ENCODE measurements at places on chromosomes 7 and 10.
A peak's percentile ranks its signal among the peaks of the same experiment; 100 is the strongest.

DNA sequence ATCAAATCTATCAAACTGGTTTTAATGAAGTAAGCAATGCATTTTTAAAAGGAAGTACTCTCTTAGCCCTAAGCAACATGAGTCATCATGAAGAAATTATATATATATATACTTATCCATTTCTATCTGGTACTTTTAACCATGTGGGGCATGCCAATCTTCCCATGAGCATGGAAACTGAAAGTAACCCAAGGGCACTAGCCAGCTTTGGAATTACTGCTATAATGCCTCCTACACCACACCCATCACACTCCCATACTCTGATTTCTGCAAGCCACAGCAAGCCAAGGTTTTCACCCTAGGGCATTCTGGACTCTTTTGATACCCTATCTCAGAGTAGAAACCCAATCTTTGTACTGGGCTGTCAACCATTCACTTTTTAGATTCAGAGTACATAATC lies 204.6 kb downstream of the IMMP2L start:
- peak; percentile 49 for DNase-seq

DNA sequence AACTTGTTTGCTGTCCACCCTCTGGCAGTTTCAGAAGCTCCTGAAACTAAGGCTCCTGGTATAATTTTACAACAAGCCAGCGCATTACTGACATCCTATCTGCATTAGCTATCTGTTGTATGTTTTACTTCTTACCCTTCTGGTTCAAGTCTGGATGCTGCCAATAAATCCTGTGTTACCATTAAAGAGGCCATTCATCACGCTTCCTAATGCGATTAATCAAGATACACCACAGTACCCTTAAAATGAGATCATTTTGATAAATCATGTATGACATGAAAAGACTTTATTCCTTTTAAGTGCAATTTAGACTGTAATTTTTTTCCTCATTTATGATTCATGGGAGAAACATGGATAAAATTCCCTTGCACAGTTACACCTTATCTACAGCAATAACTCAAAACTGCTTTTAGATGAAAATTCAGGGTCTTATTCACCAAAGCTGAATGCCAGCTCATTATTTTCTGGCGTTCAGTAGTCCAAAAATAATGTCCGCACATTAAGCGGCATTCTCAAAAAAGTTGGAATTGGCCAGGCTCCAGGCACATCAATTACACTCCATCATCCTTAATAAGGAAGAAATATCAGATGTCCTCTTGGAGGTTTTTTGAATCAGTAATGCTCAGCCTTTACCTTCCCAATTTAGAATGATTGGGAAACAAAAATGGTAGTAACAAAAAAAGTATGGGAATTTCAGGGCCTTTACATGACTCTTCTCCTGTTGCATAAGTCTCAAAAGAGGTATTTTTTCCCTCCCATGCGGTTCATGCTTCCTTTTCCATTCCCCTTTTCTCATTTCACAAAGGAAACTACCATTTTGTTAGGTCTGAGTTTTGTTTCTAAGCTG lies 878.5 kb downstream of the LRMDA start:
- no peak for DNase-seq

DNA sequence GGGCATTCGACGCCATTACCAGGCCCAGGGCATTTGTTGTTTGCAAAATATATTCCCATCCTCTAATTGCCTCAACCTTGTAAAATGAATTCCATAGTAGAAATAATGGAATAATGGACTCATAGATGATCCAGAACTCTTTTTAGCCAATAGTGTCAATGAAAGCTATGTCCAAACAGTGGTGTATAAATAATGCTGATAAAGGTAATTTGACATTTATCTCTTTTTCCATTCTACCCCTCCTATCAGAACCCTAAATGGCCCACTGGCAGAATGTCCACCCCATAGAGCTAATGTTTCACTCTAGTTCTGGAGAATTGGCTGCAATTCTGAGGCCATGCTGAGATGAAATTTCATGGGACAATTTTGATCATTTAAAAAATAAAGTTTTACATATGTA lies 76.4 kb upstream of the DLX6 start:
- DNase-seq: no peak

DNA sequence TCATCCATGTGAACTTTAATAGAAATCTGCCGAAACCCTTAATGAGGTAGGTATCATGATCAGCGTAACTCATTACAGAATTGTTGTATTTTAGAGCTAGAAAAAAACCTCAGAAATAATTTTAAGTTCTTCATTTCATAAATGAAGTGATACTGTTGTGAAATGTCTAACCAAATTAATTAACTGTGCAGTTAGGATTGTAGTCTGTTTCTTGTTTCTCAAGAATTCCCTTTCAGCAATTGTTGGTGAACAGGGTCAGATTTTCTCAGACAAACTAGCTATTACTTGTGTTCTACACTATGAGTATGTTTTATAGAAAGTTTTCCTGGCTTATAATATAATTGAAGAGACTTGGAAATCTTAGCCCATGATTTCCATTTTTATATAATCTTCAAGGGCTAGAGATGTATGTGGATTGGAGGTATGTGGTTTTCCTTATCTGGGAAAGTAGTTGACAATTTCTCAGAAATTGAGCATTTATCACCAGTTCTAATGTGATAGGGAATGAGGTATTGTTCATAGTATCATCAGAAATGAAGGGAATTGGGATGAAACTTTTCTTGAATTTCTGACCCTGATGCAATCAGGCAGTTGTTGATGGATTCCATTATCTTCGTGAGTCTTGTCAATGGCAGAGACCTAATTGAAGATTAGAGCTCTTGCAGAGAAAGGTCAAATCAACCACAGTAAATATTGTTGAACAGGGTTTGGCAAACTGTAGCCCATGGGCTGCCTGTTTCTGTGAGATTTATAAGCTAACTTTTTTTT lies 55.0 kb downstream of the ST7 start:
- DNase-seq: no peak

Data from kidney tubule cell (primary cell).